ENCODE measurements at places on chromosomes 4 and X.

DNA sequence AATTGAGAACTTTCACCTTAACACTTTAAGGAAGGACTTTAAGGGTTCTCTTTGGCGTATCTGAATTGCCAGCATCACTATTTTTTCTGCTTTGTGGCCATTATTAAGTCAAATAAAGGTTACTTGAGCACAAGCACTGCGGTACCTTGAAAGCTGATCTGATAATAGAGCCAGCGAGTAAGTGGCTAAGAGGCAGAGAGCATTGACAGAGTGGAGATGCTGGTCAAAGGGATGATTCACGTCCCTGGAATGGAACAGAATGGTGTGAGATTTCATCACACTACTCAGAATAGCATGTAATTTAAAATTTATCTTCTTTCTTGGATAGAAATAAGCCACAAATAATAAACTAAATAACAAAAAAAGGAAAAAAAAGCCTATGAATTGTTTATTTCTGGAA lies 57.1 kb upstream of the NPFFR2 start:
- no peak for DNase-seq

GRCh38 chrX:38807873-38808272 lies 6.6 kb downstream of the MID1IP1 start:
- no peak for DNase-seq

- DNase-seq, result no peak
Observed at GRCh38 chr4:99202536-99202935, 16.5 kb downstream of the ADH6 start.

GRCh38 chr4:163666332-163666873 lies 171.9 kb downstream of the TMA16 start:
- no peak for DNase-seq

DNA sequence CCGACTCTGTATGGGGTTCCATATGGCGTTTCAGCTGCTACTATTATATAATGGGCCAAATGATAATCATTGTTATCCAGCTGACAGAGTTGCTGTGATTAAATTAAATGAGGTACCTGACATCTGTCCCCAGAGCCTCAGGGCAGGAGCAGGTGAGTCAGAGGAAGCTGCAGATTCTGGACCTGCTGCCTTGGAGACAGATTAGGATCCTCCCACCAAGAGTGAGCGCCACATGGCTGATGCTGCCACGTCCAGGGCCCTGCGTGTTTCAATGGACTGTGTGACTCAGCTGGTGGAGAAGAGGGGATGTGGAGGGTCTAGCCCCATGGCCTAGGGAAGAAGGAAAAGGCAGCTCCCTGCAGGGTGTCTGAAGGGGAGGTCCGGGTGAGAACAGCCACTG lies 28.3 kb upstream of the UXT start:
- no peak for DNase-seq

- no peak for DNase-seq
Observed at GRCh38 chrX:10756441-10756840, 136.1 kb upstream of the MID1 start.

Measured in CD4-positive, alpha-beta T cell treated with Interleukin-1 beta for 1 hour (primary cell).